ENCODE measurements at places on chromosomes 16 and 17.

- no peak for DNase-seq
These were observed 606 bp downstream of the ABCA10 start for GRCh38 chr17:69228018-69228417.

DNA sequence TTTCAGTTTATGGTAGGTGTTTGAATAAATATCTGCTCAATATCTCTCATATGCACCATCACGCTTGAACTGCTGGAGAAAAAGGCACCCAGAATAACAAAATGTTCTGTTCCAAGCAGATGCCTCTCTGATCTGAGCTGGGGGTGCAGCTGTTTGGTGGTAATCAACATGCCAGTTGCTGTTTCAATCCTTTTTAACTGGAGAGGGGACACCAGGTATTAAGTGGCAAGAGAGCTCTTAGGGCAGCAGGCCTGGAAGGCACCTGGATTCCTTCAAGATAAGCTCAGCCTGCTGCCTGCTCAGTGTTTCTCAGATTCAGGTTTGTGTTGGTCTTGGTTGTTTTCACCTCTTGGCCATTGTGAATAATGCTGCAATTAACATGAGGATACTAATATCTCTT, 27.2 kb upstream of the VAT1L start:
- no peak for DNase-seq

GRCh38 chr17:33667052-33667509, 374.0 kb upstream of the ASIC2 start:
- no peak for DNase-seq

DNA sequence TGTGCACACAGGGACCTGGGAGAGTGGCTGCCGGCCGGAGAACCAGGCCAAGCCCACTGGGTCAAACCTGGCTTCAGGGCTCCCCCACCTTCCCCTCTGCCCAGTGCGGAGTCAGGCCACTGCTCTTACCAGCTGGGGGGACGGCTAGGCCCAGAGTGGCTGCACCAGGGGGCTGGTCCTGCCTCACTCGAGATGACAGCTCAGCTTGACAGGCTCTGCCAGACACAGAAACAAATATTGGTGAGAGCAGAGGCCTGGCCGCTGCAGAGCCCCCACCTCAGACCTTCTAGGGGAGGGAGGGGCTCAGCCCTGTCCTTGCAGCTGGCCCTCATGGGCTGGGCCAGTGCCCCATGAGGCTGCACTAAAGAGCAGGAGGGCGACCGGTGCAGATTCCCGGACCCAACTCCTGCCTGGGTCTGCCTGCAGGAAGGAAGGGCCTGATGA, 4.5 kb downstream of the NUDT16L1 start:
- no peak for DNase-seq

DNA sequence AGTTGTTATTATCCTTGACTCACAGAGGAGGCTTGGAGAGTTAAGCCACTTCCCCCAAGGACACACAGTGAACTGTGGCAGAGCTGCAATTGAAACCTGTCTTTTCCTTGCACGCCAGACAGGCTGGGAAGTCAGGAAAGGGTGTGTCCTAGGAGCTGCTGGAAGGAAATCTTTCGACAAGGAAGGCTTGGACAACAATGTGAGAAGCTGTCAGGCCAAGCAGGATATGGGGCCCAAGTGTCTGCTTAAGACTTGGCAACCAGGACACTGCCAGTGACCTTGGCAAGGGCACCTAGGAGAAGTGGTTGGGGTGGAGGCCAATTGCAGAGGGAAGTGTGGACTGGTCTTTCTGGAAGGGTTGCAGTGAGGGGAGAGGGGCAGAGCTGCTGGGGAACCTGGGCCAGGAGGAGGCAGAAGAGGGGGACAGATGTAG, 2.1 kb upstream of the CAMKK1 start:
- DNase-seq, result no peak

All from SIG-M5 (cell line).